ENCODE measurements at places on chromosomes 13 and 19.

GRCh38 chr13:80141123-80141849 lies 199.6 kb downstream of the SPRY2 start:
- DNase-seq = no peak

GRCh38 chr19:28726533-28727479 lies 486.1 kb downstream of the UQCRFS1 start:
- DNase-seq = no peak

GRCh38 chr13:35724446-35724845 lies 248.0 kb upstream of the MAB21L1 start:
- no peak for DNase-seq

DNA sequence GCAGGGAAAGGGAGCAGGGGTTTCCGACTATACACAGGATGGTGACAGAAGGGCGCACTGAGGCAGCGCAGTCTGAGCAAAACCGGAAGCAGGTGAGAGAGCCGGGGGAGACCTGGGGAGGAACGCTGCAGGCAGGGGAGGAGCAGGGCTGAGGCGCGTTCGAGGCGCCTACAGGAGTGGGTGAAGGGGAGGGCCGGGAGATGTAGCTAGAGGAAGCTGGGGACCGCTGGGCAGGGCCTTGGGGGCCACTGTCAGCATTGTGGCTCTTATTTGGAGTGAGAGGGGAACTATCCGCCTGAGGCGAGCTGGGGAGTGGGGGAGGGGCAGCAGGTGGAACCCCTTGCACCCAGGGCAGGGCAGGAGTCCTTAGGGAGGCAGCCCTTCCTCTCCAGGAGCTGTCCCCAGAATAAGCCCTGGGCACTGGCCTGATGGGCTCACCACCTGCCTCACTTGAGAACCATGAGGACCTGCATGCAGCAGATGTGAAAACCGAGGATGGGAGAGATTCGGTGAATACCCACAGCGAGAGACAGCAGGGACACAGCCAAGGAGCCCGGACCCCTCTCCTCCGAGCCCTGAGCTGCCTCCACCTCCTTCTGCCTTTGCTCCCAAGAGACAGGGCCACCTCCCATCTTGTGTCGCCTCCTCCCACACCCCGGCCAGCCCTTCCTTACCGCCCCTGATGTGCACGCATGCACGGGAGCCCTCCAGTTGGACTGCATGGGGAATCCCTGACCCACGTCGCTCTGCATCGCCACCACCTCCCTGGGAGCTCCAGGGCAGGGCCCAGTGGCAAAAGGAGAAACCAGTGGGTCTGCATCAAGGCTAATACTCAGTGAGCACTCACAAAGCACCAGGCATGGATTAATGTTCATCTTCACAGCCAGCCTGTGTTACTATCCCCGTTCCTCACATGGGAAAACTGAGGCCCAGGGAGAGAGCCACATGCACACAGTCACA lies 10.3 kb downstream of the AKT2 start:
- peak; percentile 25 for DNase-seq

DNA sequence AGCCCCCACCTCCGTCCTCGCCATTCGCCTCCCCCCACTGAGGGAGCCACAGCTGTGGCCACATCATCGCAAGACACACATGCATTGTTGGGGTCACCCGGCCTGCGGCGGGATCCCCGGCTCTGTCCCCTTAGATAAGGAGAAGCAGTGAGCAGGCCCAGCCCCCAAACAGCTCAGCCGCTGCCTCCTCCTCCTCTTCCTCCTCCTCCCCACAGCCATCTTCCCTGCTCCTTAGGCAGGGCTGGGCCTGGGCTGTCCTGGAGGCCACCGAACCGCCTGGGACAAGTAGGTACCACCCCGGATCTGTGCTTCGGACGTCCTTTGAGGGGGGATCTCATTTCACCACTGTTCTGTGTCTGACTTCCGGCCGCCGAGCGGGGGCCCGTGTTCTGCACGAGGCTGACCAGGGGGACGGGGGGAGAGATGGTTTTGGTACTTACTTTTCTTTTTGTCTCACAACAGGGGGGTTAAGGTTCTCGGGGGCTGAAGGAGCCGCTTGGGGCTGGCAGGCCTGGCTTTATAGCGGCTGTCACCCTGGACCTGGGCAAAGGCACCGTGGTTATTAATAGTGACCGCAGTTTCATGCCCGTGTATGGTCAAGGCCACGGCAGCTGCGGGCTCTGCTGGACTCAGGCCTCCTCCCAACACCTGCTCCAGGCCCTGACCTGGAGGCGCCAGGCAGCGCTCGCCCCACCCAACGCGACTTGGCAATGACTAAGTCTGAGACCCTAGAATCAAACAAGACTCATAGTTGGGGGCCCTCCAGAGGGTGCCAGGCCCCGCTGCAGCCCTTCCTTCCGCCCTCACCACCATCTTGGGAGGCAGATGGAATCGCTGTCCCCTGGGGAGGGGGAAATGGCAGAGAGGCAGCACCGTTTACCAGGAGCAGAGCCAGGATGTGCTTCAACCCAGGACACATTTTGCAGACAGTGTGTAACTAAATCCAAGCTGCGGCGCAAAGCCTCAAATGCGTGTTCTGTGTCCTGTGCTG lies 18.3 kb downstream of the NMRK2 start:
- no peak for DNase-seq

- DNase-seq = peak; percentile 97
Measured at GRCh38 chr19:43765109-43765876, 10.5 kb upstream of the SMG9 start.

DNA sequence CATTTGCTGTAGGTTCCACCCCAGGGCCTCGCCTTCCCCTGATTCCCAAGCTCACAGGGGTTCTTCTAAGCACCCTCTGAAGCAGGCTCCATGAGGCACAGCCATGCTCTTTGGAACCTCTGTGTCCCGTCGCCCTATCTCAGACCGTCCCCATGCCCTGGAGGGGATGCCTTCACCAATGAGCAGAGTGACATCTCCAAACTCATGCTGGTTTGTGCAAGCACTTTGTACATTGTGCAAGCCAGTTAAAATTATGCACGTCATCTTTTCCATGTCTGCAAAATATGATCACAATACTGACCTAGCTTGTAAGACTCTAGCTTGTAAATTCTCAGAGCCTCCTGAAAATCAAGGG lies 46.5 kb upstream of the RAP2A start:
- no peak for DNase-seq

GRCh38 chr19:41872384-41872774 lies 4.7 kb upstream of the CD79A start:
- DNase-seq = no peak

- DNase-seq = no peak
Measured at GRCh38 chr13:100517135-100517534, 71.5 kb downstream of the GGACT start.

- DNase-seq = peak; percentile 65
Measured at GRCh38 chr19:45455707-45456499, 11.9 kb upstream of the FOSB start.

- no peak for DNase-seq
Measured at GRCh38 chr19:14015524-14016035, 9.5 kb upstream of the RFX1 start.

DNA sequence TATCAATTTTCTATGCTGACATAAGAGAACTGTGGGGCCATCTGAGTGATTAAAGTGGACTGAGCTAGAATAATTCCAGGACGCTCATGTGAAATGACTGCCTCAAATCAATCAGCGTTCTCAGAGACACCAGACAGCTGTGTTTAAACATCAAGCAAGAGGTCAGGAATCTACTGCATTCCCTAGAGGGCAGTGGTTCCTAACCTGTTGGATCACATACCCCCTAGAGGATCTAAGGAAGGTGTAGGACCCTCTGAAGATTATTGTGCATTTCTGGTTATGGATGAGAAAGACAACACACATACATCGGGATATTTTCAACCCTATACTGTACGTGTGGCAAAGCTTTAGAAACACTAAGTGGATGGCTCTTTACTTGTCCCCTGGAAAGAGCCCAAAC lies 51.8 kb upstream of the FREM2 start:
- no peak for DNase-seq

- peak; percentile 50 for DNase-seq
Measured at GRCh38 chr13:48491423-48492095, 41.3 kb downstream of the RCBTB2 start.

DNA sequence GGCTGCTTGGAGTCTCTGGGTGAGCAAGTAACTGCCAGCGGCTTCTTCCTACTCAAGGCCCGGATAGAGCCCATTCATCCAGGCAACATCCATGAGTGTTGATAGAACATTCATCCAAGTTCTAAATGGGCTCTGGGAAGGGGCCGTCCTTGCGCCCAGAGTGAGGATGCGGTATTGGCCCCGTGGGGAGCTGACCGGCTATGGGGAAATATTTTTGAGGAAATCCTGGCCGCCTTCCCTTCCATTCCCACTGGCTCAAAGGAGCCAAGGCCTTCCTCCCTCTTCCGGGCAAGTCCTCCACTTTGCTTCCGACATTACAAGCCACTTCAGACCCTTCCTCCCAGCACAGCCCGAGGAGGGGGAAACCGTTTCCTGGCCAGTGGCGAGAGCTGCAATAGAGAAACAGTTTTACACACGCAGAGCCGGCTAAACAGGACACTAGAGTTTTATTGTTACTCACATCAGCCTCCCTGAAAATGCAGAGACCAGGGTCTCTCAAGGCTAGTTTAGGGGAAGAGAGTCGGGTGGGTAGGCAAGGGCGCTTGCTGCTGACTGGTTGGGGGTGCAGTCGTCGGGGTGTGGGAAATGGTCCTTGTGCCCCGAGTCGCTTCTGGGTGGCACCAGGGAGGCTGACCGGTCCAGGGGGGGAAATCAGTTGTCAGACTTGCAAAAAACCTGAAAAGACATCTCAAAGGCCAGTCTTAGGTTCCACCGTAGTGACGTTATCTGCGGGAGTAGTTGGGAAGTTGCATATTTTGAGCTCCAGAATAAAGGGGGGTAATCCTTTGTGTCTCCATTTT lies 37.5 kb downstream of the C13orf46 start:
- DNase-seq = no peak

- DNase-seq = peak; percentile 62
Measured at GRCh38 chr19:1590641-1591397, 1.8 kb downstream of the MBD3 start.

- DNase-seq = no peak
Measured at GRCh38 chr19:45472563-45473366, 5.0 kb downstream of the FOSB start.

DNA sequence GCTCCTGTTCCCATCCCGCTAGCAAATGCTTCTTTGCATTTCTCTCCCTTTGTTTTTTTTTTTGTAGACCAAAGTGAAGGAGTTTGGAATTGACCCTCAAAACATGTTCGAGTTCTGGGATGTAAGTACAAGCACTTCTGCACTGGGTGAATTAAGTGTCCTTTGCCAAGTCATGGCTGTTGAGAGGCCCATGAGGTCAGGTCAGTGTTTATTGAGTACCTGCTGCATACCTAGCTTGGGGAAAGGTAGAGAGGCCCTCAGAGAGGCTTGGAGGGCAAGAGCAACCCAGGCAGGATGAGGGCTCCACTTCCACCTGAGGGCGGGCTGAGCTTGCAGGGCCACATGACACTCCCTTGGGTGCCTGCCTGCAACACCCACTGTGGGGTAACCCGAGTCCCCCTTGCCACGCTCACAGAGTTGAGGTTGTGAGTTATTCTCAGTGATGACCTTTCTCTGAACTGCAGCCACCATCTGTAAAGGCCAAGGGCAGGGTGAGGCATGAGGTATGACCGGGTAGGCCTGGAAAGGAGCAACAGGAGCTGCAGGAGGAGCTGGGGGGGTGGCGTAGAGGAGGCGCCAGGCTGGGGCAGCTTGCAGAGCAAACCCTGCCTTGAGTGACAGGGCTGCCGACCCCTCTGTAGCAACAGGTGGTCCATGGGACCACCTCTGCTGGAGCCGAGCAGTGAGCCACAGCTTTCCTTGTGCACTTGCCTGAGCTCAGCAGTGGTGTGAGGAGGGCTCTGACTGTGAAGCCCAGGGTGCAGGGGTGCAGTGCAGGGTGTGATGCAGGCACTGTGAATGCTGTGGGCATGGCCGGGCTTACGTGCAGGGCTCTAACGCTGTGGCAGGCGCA lies 16.6 kb downstream of the GPI start:
- DNase-seq = no peak

- no peak for DNase-seq
Measured at GRCh38 chr13:27822258-27822872, 30.1 kb downstream of the GSX1 start.

DNA sequence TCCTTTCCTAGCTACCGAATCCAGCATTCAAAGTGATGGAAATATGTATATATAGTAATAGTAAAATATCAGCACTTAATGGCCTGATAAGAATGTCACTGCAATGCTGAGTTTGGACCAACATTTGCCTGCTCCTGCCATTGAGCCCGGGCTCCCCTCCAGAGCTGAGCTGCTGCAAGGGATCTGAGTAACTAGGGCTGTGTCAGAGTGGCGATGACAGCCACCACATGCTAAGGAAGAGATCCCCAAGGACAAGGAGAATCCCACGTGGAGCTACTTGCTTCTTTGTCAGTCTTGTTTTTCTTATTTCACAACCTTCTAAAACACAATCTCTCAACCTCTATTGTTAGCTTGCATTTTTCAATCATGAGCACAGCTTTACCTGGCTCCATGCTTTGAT lies 19.5 kb upstream of the ALOX5AP start:
- no peak for DNase-seq

GRCh38 chr19:7868671-7869452 lies 5.3 kb downstream of the PRR36 start:
- peak; percentile 86 for DNase-seq

GRCh38 chr13:108656742-108657141 lies 27.3 kb downstream of the MYO16 start:
- no peak for DNase-seq

DNA sequence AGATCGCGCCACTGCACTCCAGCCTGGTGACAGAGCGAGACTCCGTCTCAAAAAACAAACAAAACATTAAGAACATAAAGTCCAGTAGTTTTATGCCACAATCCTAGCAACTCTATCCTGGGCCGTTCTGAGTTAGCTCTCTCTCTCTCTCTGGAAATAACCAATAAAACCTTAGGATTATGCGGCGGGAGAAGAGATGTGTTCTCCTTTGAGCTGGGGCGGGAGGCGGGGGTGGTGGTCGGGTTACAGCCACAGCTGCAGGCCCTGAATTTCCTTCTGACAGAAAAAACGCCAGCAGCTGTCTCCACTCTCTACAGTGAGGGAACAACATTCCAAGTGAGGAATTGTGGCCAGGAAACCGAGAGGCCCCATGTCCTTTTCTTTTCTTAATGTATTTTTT lies 9.1 kb upstream of the PNMA8A start:
- DNase-seq = no peak

DNA sequence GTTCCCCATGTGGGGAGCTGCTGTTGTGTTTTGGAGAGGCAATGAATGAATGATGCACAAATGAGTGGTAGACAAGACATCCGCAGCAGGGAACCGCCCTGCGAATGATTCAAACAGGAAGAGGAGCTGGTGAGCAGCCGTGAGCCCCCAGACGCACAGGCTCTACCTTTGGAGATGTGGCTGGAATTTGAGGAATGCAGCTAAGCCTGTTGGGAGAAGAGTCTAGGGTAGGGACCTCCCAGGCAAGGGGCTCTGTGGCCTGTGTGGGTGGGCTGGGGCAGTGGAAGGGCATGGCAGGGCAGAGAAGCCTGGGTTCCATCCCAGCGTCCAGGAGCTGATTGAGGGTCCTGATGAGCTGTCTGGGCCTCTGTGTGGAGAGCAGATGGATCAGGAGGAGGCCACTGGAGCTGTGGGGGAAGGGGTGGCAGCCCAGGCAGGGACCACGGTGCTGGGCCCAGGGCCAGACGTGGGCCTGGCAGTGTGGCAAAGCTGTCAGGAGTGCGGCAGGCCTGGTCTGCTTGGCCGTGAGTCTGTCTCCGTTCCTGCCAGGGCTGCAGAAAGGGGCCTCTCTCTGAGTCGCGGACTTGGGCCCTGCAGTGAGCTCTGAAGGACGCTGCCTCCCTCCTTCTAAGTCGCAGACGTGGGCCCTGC lies 41.8 kb upstream of the DCUN1D2 start:
- DNase-seq = no peak

GRCh38 chr13:21435687-21436151 lies 23.4 kb downstream of the ZDHHC20 start:
- DNase-seq = peak; percentile 68

Data from activated CD4-positive, alpha-beta T cell treated with anti-CD3 and anti-CD28 coated beads, Interleukin-2, Interleukin-6, amounts not matched to agents 100 ng/mL and 50 ng/mL, durations not matched to agents 16 hours and 8 hours (primary cell).